ENCODE measurements at places on chromosomes 2 and 18. TPM values are rescaled to one million over a fixed set of nuclear protein-coding genes. Genes with fewer than 3 reads are reported as not detected.

SAP130 gene
- 8.7 TPM for total RNA-seq

NIF3L1 gene
- 25.5 TPM for total RNA-seq

PKP4 gene
- 118 TPM for total RNA-seq

CNRIP1 gene
- total RNA-seq = 38.9 TPM

CYTIP gene
- 1.8 TPM for total RNA-seq

SMYD5 gene
- total RNA-seq = 21.8 TPM

CCDC85A gene
- 14.0 TPM for total RNA-seq

ILKAP gene
- 38.9 TPM for total RNA-seq

TTC27 gene
- total RNA-seq = 33.1 TPM

Measured in camera-type eye (tissue), 1 donor.